Activated T-helper 1 cell treated with anti-CD3 and anti-CD28 coated beads, Interleukin-2, amount 50 U/mL, for 16 hours (primary cell): ENCODE measurements at places on chromosomes 1 and 21.

GRCh38 chr1:13761883-13762282 is 61.9 kb downstream of the PRDM2 start:
- DNase-seq: no peak

- DNase-seq: no peak
Observed at GRCh38 chr1:189627427-189627826, 850.2 kb downstream of the BRINP3 start.

GRCh38 chr1:197485790-197486189 is 217.7 kb downstream of the CRB1 start:
- DNase-seq: no peak

GRCh38 chr1:246608616-246609376 is 42.5 kb downstream of the CNST start:
- DNase-seq: no peak

DNA sequence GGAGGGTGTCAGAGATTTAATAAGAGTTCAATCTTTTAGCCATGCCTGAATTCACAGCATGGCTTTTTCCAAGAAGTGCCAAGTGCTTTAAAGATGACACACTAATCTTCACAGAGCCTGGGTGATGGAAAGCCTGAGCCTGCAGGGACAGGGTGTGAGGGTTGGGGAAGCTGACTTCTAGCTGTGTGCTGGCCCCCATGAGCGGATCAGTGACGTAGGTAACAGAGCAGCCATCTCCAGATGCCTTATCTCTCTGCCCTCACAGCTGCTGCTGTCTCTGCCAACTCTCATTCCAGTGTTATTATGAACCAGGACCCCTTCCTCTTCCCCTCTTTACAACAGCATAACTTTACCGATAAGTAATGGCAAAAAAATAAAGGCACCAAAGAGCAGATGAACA is 30.6 kb downstream of the FAM78B start:
- DNase-seq: no peak

DNA sequence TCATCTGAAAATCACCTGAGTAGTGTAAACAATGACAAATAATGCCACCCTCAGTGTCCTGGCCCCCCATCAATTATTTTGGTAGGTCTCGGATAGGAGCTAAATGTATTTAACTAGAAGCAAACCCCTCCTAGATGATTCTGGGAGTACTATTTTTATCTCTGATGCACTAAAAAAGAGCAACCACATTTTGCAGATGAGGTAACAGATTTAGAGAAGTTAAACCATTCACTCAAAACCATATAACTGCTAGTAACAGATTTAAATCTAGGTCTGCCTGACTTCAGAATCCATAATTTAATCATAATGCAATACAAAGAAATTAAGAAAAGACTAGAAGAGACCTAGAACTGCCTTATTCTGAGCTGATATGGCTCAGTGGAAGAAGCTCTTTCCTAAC is 17.3 kb upstream of the PTCH2 start:
- DNase-seq: no peak

GRCh38 chr1:111904478-111905218 is 84.8 kb downstream of the KCND3 start:
- no peak for DNase-seq

DNA sequence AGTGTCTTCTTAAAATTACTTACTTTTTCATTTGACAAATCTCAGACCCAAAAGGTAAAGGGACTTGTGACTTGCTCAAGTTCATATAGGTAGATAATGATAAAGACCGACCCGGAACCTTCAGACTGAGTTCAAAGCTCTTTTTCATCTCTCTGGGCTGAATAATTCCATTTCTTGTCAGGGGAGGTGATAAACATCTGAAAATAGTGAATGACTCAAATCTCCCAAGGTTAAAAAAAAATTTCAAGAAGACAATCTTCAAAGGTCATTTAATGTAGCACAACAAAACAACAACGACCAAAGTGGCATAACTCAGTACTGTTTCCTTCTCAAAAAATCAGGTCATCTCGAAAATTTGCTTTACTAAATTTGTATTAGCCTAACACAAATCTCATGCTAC is 20.6 kb downstream of the LUZP1 start:
- no peak for DNase-seq

- no peak for DNase-seq
Observed at GRCh38 chr1:83583351-83584014, 415.4 kb downstream of the TTLL7 start.

GRCh38 chr1:178417858-178418257 is 78.9 kb downstream of the CLEC20A start:
- DNase-seq: no peak

DNA sequence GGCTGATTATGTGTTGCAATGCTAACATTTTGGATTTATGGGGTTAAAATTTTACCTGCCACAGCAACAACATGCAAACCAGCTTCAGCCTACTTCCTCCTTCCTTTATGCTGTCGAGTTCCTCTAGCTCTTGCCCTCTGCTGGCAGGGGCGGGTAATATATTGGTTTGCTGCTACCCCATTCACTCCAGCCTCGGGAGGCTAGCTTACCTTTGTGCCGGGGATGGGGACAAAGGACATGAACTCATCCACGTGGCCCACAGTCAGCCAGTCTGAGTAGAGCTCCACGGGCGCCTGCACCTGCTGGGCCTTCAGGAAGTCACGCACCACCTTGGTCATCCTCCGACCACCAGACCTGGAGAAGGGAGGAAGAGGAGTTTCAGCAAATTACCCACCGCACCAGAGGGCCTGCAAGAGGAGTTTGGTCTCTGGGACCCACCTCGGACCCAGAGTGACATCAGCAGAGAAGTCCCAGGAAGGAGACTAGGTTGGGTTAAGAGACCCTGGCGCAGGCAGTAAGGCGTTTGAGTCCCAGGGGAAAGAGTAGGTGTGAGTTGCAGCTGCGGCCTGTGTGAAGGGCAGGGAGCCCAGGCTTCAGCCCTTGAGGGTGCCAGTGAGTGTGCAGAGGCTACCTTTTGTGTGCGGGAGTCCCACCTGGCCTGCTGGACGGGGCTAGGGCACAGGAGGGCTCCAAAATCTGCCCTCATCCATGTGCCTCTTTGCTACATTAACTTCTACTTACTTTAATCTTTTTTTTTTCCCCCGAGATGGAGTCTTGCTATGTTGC is 21.8 kb upstream of the SDHB start:
- no peak for DNase-seq

DNA sequence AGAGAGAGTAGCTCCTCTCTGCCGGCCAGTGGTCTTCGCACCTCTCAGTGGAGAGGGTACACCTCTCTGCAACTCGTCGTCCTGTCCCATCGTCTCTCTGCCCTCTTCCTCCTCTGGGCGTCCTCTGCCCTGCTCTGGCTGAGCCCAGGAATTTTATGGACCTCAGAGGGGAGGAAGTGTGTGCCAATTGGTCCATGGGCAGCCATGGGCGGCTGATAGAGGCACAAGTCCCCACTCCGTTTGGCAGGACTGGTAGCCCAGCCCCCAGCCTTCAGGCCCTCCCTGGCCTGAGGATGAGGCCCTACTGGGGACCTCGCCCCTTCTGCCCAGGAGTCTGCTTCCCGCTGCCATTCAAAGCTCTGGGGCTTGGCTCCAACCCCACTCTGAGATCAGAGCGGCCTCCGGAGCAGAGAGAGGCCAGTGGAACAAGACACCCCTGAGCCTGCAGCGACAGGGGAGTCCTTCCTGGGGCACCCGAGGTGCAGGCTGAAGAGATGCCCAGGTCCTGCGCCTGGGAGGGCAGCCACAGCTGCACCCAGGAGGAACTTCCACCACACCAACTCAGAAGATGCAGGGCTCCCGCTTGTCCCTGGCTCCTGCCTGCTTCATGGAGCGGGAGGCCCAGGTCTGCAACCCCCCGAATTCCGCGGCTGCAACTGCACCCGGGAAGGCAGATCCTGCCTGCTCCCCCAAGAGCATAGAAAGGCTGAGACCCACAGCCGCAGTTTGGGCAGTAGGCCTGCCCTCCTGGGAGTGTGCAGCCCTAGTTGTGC is 659.9 kb downstream of the KCNT2 start:
- DNase-seq: no peak

GRCh38 chr1:210882414-210883221 is 251.3 kb downstream of the KCNH1 start:
- no peak for DNase-seq

DNA sequence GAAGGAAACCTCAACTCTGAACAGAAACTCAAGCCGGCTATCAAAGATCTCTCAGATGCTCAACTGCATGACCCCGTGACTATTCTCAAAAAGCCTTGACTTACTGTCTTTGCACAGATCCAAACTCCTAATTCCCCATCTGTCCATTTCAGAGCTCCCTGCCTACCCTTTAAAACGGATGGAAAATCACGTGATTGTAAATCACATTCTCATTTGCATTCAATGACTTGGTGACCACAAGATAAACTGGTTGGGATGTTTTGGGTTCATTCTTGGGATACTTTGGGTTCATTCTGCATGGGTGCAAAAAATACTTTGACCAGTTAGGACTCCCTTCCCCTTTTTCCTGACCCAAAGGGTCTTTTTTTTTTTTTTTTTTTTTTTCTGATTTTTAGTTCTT is 41.3 kb upstream of the RUNX1 start:
- no peak for DNase-seq

DNA sequence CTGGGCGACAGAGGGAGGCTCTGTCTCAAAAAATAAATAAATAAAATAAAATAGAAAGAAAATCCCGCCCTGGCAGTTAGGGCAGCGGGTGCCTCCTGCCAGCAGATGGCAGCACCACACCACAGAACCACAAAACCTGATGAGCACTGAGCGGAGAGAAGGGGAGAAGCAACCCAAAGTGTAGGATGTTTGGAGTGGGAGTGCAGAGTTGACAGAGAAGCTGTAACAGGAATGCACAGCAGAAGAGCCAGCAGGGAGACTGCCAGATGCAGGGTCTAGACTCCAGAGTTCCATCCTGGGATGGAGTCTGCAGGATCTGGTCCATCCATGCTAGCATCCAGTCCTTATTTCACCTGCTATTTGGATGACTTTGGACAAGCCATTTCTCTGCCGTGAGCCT is 29.7 kb upstream of the KIRREL1 start:
- DNase-seq: peak; percentile 9

- DNase-seq: no peak
Observed at GRCh38 chr1:21198929-21199328, 22.2 kb upstream of the EIF4G3 start.

GRCh38 chr1:16161717-16162116 is 5.8 kb upstream of the EPHA2 start:
- no peak for DNase-seq

- DNase-seq: no peak
Observed at GRCh38 chr1:7036386-7036785, 251.1 kb downstream of the CAMTA1 start.

- DNase-seq: no peak
Observed at GRCh38 chr1:156358641-156359040, 10.4 kb upstream of the RHBG start.

- DNase-seq: peak; percentile 28
Observed at GRCh38 chr1:27111626-27112573, 43.0 kb downstream of the SLC9A1 start.

GRCh38 chr21:45317398-45318145 is 29.9 kb upstream of the POFUT2 start:
- DNase-seq: no peak

DNA sequence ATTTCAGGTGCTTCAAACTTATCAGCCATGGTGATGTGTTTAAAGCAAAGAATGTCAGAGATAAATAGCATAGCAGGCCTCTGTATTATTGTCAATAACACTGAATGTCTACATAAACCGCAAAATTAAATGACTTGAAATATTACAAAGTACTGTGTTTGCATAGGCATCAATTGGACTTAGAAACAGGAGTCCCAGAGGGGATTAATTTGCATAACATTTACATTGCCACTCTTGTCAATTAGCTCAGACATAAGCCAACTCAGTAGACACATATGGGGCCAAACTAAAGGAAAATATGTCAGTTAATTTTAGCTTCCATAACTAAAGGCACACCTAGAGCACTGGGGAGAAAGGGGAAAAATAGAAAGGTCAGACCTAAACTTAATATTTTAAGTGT is 814.5 kb upstream of the NEGR1 start:
- DNase-seq: no peak

- DNase-seq: no peak
Observed at GRCh38 chr1:30104551-30104950, 618.8 kb downstream of the MATN1 start.

GRCh38 chr1:19828546-19828945 is 13.5 kb upstream of the RNF186 start:
- DNase-seq: no peak

- DNase-seq: no peak
Observed at GRCh38 chr1:85356130-85356529, 79.7 kb upstream of the BCL10 start.

GRCh38 chr1:69952676-69953075 is 252.7 kb downstream of the LRRC40 start:
- no peak for DNase-seq

- no peak for DNase-seq
Observed at GRCh38 chr1:224860488-224861338, 68.8 kb upstream of the DNAH14 start.

DNA sequence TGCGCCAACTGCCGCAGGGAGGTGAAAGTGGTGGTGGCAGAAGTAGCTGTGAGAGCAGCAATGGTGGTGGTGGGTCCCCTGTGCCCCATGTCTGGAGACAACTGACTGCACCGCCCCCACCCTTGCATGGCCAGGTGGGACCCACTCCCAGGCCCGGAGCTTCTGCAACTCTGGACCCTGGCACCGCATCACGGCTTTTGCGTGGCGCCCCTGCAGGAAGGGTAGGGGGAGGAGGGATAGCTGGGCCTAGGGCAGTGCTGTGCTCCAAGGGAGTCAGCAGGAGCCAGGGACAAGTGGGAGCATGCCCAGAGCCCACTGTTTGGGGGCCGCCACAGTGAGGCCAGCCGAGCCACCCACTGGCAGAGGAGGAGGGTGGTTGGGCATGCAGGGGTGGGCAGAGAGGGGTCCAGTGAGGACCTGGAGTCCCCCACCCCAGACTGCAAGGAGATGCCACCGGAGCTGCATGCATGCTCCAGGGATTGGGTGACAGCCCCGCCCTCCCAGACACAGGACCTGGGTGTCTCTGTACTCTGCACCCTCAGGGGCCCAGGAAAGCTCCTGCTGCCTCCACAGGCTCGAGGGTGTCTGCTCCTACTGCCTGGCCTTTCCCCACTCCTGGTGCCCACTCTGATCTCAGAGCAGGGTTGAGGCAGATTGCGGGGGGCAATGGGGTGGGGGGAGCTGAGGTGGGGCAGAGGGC is 9.8 kb upstream of the CTTNBP2NL start:
- DNase-seq: no peak

- DNase-seq: no peak
Observed at GRCh38 chr1:203638950-203639349, 12.3 kb downstream of the ATP2B4 start.
